ENCODE measurements at places on chromosomes 7 and 10. TPM values are rescaled to one million over a fixed set of nuclear protein-coding genes. Genes with fewer than 3 reads are reported as not detected.

Gene AKR1C4
- total RNA-seq: not detected

Gene IFIT1
- total RNA-seq: 33.3 TPM

Gene FBXL13
- 1.6 TPM for total RNA-seq

Gene OR2A14
- not detected for total RNA-seq

Gene ACTR1A
- 119 TPM for total RNA-seq

Gene FBXO24
- 0.13 TPM for total RNA-seq

Gene SMARCD3
- total RNA-seq: 43.1 TPM

Gene MEIG1
- total RNA-seq: 0.91 TPM

Gene MEST
- total RNA-seq: 1,396 TPM

Gene PRTFDC1
- 17.8 TPM for total RNA-seq

Gene CPXM2
- total RNA-seq: 52.1 TPM

Gene OR2A1
- total RNA-seq: 0.39 TPM

Gene ANKRD61
- not detected for total RNA-seq

Gene CUX1
- total RNA-seq: 73.0 TPM

Gene MYL10
- total RNA-seq: not detected

Gene OR9A2
- 0.22 TPM for total RNA-seq

Gene SPDYE6
- not detected for total RNA-seq

Gene SPOCK2
- 0.11 TPM for total RNA-seq

Gene PLPP4
- 0.43 TPM for total RNA-seq

Gene CACNA2D1
- total RNA-seq: 21.7 TPM

Gene UTF1
- total RNA-seq: not detected

Gene CACUL1
- total RNA-seq: 52.0 TPM

Gene VWA2
- not detected for total RNA-seq

Gene TMEM196
- total RNA-seq: 0.13 TPM

Gene NOS3
- total RNA-seq: 1.8 TPM

Gene WDR11
- 89.4 TPM for total RNA-seq

Gene ITPRID1
- not detected for total RNA-seq

Gene ATG9B
- not detected for total RNA-seq

Gene CHAT
- not detected for total RNA-seq

Gene OLAH
- not detected for total RNA-seq

Gene PNLIPRP2
- not detected for total RNA-seq

Gene MMP21
- not detected for total RNA-seq

Gene ZSCAN25
- 11.2 TPM for total RNA-seq

Gene ADAP1
- 2.4 TPM for total RNA-seq

Gene GSTK1
- 94.9 TPM for total RNA-seq

Gene CFAP69
- 12.3 TPM for total RNA-seq

Gene ERVW-1
- not detected for total RNA-seq

Gene RNF133
- total RNA-seq: 1.3 TPM

Gene CDH23
- total RNA-seq: 4.3 TPM

Gene SLC18A3
- not detected for total RNA-seq

Gene RARRES2
- 0.32 TPM for total RNA-seq

Data from articular chondrocyte of knee joint (primary cell).